ENCODE measurements at places on chromosomes 12 and 14. TPM values are rescaled to one million over a fixed set of nuclear protein-coding genes. Genes with fewer than 3 reads are reported as not detected.

The PLEKHD1 gene
- under 0.01 TPM for total RNA-seq

The OTUB2 gene
- total RNA-seq, result 1.5 TPM

The PROX2 gene
- total RNA-seq, result not detected

The NTF3 gene
- 1.5 TPM for total RNA-seq

The LRP1-AS gene
- not detected for total RNA-seq

The AQP2 gene
- total RNA-seq, result not detected

DNA sequence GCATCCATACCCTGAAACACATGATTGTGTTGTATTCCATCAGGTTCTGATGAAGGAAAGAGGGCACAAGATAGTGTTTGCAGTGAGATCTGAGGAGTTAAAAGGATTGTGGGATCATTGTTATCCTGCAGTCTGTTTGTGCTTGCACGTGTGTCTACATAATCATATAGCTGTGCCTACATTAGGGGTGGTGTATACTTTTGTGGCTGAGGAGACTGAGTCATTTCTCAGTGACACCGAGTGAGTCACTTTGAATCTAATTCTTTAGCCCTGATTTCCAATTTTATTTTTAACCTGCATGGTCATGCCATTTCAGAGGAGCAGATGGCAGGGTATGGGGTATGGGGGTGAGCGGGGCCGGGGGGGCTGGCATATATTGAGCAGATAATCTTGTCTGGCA lies 133.2 kb downstream of the ANO4 start:
- no peaks in the 10 kb centered on the region for H3K36me3 ChIP-seq
- peak; percentile 80 for DNase-seq
- H3K4me3 ChIP-seq, result no peak overlapping the region

DNA sequence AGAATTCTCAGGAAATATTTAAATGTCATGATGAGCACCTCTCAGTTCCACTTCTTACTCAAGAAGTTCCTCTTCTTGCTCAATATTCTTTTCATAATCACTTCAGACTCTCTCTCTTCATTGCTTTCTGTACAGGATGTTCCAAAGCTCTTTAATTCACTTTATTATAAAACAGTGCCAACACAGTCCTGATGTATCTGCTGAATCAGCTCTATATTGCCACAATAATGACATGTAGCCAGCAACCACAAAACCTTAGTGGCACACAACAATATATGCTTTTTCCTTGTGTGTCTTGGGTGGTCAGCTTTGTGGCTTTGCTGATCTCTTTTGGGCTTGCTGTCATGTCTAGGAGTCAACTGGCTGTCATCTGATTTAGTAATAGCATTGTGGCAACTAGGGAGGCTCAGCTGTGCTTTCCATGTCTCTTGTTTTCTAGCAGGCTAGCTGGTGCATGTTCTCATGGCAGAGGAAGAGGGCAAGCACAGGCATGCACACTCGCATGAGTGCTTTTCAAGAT lies 52.8 kb upstream of the SLC2A13 start:
- no peak overlapping the region for H3K4me3 ChIP-seq
- no peaks in the 10 kb centered on the region for H3K4me1 ChIP-seq
- no peaks in the 10 kb centered on the region for H3K27me3 ChIP-seq
- H3K36me3 ChIP-seq, result no peaks in the 10 kb centered on the region
- no peak for DNase-seq
- no peak overlapping the region for H3K27ac ChIP-seq

GRCh38 chr14:95229749-95230148 lies 72.4 kb upstream of the DICER1 start:
- peaks cover 2% of the 10 kb centered on the region for H3K4me1 ChIP-seq
- no peak for DNase-seq
- H3K27me3 ChIP-seq, result no peaks in the 10 kb centered on the region
- H3K27ac ChIP-seq, result no peak overlapping the region
- H3K36me3 ChIP-seq, result no peaks in the 10 kb centered on the region

GRCh38 chr14:20458031-20458789 lies 3.0 kb downstream of the PIP4P1 start:
- H3K4me3 ChIP-seq, result no peak overlapping the region
- peaks cover 7% of the 10 kb centered on the region for H3K4me1 ChIP-seq
- no peaks in the 10 kb centered on the region for H3K27me3 ChIP-seq
- H3K36me3 ChIP-seq, result peaks cover 17% of the 10 kb centered on the region

DNA sequence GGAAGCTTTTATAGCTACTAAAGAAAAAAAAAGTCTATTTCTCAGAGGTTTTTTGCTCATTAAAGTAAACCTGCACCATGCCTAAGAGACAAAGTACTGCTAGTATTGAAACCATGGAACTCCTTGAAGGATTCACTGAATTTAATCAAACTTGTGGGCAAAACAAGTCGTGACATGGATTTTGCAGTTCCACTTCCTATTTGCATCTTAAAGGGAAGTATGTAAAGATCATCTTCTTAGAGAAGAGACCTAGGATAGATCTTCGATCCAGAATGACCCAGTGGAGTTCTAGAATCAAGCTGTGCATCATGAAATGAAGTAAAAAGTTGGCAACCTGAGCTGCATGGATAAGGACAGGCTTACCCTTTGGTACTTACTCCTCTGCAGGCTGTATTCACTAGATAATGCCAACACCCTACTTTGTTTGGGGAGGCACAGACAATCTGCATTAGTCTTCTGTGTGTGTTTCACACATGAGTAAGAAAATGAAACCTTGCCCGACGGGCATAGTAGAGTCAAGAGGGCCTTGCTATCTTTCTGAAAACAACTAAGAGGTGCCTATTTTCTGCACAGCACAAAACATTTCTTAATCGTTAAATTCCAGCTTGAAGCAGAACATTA lies 1.9 kb downstream of the GNG2 start:
- H3K27ac ChIP-seq, result no peak overlapping the region
- H3K27me3 ChIP-seq, result no peaks in the 10 kb centered on the region
- peaks cover 15% of the 10 kb centered on the region for H3K4me1 ChIP-seq
- H3K36me3 ChIP-seq, result no peaks in the 10 kb centered on the region
- peak; percentile 40 for DNase-seq

- no peak for DNase-seq
- no peak overlapping the region for H3K4me3 ChIP-seq
- H3K27ac ChIP-seq, result no peak overlapping the region
- H3K27me3 ChIP-seq, result no peaks in the 10 kb centered on the region
- no peaks in the 10 kb centered on the region for H3K4me1 ChIP-seq
- no peaks in the 10 kb centered on the region for H3K36me3 ChIP-seq
These were observed 177.0 kb downstream of the ALX1 start for GRCh38 chr12:85457016-85457415.

DNA sequence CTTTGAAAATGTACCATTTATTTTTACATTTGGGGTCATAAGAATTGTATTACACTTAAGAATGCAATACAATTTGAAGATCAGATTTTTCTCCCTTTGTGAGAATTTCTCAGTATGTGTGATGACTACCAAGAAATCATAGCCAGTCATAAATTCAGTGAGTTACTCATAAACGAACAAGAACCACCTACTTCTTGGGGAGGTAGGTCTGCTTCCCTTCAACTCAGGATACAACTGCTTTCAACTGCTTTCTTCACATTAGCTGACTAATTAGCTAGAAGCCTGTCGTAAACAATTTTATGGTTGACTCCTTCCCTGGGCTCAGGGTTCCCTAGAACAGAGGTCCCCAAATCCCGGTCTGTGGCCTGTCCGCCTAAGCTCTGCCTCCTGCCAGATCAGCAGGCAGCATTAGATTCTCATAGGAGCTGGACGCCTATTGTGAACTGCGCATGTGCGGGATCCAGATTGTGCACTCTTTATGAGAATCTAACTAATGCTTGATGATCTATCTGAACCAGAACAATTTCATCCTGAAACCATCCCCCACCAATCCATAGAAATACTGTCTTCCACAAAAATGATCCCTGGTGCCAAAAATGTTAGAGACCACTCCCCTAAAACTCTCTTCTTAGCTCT lies 3.7 kb downstream of the ANG start:
- H3K4me3 ChIP-seq, result no peak overlapping the region
- no peak for DNase-seq
- H3K27me3 ChIP-seq, result no peaks in the 10 kb centered on the region
- no peaks in the 10 kb centered on the region for H3K4me1 ChIP-seq

- H3K27ac ChIP-seq, result no peak overlapping the region
- no peaks in the 10 kb centered on the region for H3K27me3 ChIP-seq
- H3K4me1 ChIP-seq, result no peaks in the 10 kb centered on the region
- DNase-seq, result peak; percentile 17
These were observed 164.1 kb downstream of the ATP23 start for GRCh38 chr12:58105225-58106119.

DNA sequence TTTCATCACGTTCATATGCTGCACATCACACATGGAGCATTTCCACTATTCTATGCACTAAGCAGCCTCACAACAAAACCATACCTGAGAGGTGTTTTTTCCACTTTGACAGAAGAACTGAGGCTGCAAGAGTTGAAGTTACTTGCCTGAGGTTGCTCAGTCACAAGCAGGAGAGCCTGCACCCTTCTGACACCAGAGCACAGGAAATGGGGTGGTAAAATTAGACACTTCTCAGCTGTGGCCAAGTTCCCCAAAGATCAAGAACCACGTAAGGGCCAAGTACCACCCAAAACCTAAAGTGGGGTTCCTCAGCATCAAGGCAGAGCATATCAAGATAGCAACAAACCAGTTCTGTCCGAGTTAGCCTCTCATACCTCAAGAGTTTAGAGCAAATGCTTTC lies 185.8 kb downstream of the CAPZA3 start:
- DNase-seq, result no peak
- H3K27ac ChIP-seq, result no peak overlapping the region
- no peaks in the 10 kb centered on the region for H3K27me3 ChIP-seq
- no peaks in the 10 kb centered on the region for H3K4me1 ChIP-seq
